Right lobe of liver (tissue), 6 donors: ENCODE measurements at places on chromosomes 5 and 9. TPM values are rescaled to one million over a fixed set of nuclear protein-coding genes. Genes with fewer than 3 reads are reported as not detected.

Gene PPIC
- total RNA-seq, result 15.3 TPM

Gene ACSL6
- total RNA-seq, result 5.3 TPM

Gene PRELID1
- total RNA-seq, result 88.4 TPM

Gene CDC25C
- total RNA-seq, result 0.43 TPM

Gene PLAC8L1
- total RNA-seq, result not detected

Gene DOLPP1
- total RNA-seq, result 11.5 TPM

Gene GFI1B
- 0.24 TPM for total RNA-seq

- H3K4me1 ChIP-seq, result no peaks in the 10 kb centered on the region
- no peaks in the 10 kb centered on the region for H3K27me3 ChIP-seq
- no peak overlapping the region for H3K27ac ChIP-seq
- no peak for DNase-seq
- H3K36me3 ChIP-seq, result no peaks in the 10 kb centered on the region
- H3K4me3 ChIP-seq, result no peak overlapping the region
These were observed 174.9 kb upstream of the SMIM23 start for GRCh38 chr5:171610686-171611085.

GRCh38 chr5:179316111-179316551 is 29.1 kb downstream of the ADAMTS2 start:
- no peaks in the 10 kb centered on the region for H3K27me3 ChIP-seq
- no peak overlapping the region for H3K4me3 ChIP-seq
- H3K36me3 ChIP-seq, result no peaks in the 10 kb centered on the region
- H3K4me1 ChIP-seq, result no peaks in the 10 kb centered on the region
- H3K27ac ChIP-seq, result no peak overlapping the region

DNA sequence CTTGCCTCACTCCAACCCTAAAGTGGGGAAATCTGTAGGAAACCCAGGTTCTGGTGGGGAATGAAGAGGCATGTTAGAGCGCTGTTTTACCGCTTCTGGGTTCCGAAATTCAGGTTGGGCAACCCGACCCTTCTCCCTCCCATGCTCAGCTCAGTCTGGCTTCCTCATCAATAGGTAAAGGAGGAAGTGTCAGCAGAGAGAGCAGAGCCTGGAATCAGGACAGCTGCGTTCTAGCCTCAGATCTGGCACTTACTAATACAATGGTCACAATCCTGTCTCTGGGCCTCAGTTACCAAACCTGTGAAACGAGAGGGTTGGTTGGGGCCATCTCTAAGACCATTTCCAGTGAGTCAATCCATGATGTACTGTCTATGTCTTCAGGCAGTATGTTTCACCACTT is 16.2 kb upstream of the TNIP1 start:
- H3K27me3 ChIP-seq, result no peaks in the 10 kb centered on the region
- peaks cover 95% of the 10 kb centered on the region for H3K4me1 ChIP-seq
- no peak for DNase-seq
- H3K36me3 ChIP-seq, result no peaks in the 10 kb centered on the region
- H3K4me3 ChIP-seq, result no peak overlapping the region

GRCh38 chr9:124855944-124856765 is 2.9 kb downstream of the WDR38 start:
- H3K27ac ChIP-seq, result no peak overlapping the region
- no peak overlapping the region for H3K4me3 ChIP-seq
- DNase-seq, result no peak
- H3K4me1 ChIP-seq, result peaks cover 11% of the 10 kb centered on the region
- H3K36me3 ChIP-seq, result peaks cover 35% of the 10 kb centered on the region

GRCh38 chr5:160513485-160513884 is 91.8 kb downstream of the PTTG1 start:
- no peak for DNase-seq
- H3K4me3 ChIP-seq, result no peak overlapping the region
- H3K27me3 ChIP-seq, result no peaks in the 10 kb centered on the region
- H3K36me3 ChIP-seq, result no peaks in the 10 kb centered on the region
- H3K27ac ChIP-seq, result no peak overlapping the region

GRCh38 chr5:139723986-139724587 is 71.5 kb upstream of the PSD2 start:
- H3K4me3 ChIP-seq, result no peak overlapping the region
- DNase-seq, result no peak
- H3K27ac ChIP-seq, result no peak overlapping the region
- no peaks in the 10 kb centered on the region for H3K4me1 ChIP-seq

- H3K4me1 ChIP-seq, result no peaks in the 10 kb centered on the region
- DNase-seq, result no peak
- no peaks in the 10 kb centered on the region for H3K36me3 ChIP-seq
- H3K27me3 ChIP-seq, result no peaks in the 10 kb centered on the region
These were observed 74.6 kb downstream of the LRRC70 start for GRCh38 chr5:62653001-62653863.
